ENCODE measurements at places on chromosomes 3 and 15.

- DNase-seq = peak; percentile 41
These were observed 108.8 kb downstream of the ARNT2 start for GRCh38 chr15:80512726-80513660.

DNA sequence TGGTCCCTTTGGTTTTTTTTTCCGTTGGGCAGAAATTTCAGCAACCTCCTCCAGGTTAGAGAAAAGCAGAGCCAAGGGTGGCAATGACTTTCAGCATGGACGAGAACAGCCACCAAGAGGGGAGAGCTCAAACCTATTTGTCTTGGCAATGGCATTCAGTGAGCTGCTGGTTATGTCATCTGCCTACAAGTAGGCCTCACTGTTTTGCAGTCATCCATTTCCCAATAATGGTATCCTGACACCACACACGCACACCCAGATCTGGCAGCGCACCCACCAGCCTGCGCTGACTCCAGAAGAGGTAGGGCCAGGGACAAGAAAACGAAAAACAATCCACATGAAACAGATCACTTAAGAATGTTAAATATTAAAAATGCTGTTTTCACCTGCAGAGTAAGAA, 92.3 kb downstream of the MAGI1 start:
- peak; percentile 50 for DNase-seq

- DNase-seq = no peak
These were observed 46.9 kb downstream of the MBNL1 start for GRCh38 chr3:152315623-152316022.

DNA sequence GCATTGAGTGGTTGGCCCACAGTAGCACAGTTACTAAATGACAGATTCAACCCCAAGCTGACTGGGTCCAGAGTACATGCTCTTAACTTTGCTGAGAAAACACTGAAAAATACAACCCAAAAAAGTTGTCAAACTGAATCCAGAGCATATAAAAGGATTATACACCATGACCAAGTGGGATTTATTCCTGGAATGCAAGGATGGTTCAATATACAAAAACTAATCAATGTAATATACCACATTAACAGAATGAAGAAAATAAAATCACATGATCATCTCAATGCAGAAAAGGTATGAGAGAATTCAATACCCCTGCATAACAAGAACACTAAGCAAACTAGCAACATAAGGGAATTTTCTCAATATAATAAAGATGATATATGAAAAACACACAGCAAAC, 98.5 kb downstream of the STAG1 start:
- DNase-seq = no peak

DNA sequence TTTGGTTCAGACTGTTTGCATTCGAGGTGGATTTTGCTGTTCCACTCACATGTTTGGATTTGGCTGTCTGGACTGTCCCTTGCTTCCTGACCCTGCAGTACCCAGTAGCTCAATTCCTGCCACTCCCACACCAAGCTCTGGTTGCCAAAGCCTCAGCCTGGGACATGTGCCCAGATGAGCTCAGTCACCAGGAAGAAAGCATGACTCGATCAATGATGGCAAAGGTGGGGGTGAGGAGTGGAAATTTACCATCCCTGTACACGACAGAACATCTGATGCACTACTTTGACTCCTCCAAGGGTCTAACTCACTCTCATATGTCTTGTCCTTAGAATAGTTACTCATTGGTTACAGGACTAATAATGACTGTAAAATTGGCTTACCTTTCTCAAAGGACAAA, 45.2 kb downstream of the ZNF385D start:
- DNase-seq = peak; percentile 73

- no peak for DNase-seq
These were observed 121.6 kb downstream of the ADAMTS17 start for GRCh38 chr15:100220058-100220768.

DNA sequence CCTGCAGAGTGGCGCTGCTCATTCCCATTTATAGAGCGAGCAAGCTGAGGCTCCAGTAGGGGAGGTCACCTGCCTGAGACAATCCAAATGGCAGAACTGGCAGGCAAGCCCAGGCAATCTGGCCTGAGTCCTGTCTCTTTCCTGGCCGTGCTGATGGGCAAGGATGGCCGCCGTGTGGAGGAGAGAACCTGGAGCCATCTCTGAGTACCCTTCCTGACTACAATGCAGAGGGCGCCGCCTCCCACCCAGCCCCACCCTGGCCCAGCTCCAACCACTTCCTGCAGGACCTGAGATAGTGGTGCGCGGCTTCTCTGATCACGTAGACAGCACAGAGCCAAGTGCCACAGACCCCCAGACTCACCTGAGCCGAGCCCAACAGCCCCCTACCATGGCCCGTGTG, 7.0 kb downstream of the TLR9 start:
- no peak for DNase-seq

DNA sequence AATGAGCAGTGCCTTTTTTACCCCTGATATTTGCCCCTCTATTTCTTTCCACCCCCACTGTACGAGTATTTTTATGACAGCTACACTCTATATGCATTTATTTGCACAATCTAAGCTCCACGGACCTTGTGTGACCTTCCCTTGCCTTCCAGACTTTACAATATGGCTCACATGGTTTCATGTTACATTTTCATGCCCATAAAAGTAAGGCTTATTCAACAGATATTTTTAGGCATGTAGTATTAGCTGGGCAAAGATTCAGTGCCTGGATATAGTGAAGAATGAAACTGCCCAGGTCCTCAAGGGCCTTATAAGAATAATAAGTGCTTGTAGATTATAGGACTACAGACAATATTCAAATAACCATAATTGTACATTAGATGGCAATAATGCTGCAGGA, 481.9 kb upstream of the CNTN4 start:
- DNase-seq = no peak

DNA sequence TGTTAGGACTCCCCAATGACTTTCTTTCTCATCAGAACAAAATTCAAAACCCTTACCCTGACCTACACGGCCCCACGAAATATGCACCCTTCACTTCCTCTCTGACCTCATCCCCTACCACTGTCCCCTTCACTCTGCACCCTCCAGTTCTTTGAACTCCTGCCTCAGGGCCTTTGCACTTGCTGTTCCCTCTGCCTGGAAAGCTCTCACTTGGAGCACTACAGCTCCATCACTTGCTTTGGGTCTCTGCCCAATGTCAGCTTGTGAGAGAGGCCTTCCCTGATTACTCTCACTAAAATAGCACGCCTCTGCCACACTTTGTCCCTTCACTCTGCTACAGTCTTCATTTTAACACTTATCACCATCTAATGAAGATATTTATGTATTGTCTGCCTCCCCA, 32.8 kb upstream of the SMAD3 start:
- no peak for DNase-seq

DNA sequence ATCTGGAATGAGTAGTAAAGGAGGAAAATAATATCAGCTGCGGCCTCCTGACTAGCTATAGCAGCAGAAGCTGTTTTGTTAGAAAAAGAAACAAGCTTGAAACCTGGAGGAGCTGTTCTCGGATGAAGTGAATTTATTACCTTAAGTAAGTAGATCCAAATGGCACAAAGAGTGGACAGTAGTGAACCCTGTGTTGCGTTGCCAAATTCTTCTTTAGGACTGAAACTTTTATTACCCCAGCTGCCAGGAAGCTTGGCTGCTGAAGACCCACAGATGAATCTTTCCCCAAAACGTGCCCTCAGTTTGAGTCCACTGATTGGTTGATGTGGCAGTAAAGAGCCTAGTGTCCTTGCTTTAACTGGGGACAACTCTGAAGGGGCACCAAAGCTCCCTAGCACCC, 366.8 kb upstream of the GBE1 start:
- DNase-seq = no peak

- no peak for DNase-seq
These were observed 183.4 kb upstream of the THRB start for GRCh38 chr3:24678021-24678420.

- no peak for DNase-seq
These were observed 69.4 kb downstream of the CPN2 start for GRCh38 chr3:194281766-194282165.

- DNase-seq = peak; percentile 42
These were observed 449 bp downstream of the RAF1 start for GRCh38 chr3:12663401-12663935.

- no peak for DNase-seq
These were observed 51.6 kb upstream of the SMAD6 start for GRCh38 chr15:66650433-66650832.

- DNase-seq = no peak
These were observed 152.3 kb downstream of the ZBTB20 start for GRCh38 chr3:114994554-114995341.

GRCh38 chr15:74963213-74963612, 6.6 kb upstream of the RPP25 start:
- no peak for DNase-seq

DNA sequence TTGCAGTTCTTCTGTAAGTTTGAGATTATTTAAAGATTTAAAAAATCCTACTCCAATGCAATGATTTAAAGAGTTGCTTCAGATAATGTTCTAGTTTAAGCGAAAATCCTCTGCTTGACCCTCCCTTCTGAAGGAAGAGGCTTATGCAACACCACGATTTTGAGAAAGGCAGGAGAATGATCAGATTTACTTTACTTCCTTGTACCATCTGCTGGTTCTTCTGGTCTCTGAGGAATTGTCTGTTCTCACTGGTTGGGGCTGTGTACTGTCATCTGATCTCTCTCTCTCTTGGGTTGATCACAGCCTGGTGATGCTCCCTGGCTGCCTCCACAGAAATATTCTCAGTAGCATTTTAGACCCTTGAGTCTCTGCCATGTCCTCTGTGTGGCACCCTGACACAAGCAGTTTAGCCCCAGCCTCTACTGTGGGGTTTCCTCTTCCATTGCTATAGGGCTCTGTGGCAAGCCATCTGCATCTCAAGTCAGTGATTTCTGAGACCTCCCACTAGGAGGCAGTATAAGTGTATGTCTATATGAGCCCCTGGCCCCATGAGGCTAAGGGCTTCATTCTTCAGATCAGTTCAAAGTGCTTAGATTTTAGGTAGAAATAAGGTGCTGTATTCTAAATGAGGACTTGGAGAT, 50.8 kb upstream of the PLAAT1 start:
- peak; percentile 76 for DNase-seq

DNA sequence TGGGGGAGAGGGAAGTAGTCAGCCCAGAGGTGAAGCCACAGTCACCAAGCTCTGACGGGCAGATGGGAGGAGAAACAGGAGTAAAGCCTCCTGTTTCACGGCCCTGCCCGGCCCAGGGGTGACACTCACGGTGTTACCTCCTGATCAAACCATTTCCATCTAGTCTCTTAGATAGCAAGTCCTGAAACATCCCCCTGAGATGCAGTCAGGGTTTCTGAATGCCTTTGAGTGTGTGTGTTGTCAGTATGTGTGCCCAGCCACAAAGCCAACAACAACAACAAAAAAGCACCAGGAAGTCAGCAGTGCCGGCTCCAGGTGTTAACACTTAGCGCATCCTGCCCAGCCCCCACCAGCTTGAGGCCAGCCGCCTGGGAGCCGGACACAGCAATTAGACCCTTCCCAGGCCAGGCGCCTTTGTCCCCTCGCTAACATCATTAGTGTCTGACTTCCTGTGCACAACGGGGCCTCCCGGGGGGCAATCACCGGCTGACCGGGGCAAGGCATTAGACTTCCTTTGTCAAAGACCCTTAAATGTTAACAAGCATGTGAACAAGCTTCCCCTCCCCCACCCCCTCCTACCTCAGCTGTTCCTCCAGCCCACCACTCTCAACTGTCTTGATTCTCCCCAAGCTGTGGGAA, 34.5 kb downstream of the IL17RD start:
- DNase-seq = no peak

DNA sequence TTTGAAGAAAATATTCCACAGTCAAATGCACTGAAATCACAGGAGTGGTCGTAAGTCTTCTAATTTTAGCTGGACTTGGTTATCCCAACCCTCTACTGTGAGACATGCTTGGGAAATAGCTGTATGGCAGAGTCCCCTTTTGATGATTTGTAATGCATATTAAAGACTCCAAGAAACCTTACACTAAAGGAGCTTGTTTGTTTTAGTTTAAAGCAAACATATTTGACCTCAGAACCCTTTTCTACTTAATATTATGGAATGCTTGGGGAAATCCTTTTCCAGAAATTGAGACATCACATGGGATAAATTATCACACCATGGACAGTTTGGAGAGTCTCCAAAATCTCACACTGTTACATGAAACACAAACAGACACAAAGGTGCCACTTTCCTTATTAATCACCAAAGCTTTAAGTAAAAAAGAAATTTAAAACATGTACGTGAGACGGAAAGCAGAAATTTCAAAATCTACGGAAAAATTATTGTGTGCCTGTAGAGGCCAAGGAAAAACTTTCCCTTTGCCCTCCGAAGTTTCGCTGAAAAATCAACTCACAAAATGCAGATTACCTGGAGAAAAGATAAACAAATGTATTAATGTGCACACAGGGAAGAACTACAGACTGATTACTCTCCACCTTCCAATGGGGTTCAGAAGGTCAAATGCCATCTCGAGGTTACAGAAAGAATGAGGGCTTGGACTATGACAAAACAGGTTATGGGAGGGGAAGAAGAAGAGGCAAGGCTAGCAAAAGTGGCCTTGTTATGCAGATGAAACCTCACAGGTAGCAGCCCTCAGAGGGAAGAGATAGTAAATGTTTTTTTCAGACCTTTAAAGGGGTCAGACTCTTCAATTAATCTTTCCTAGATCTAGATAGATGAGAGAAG, 7.0 kb upstream of the CPB1 start:
- DNase-seq = no peak

DNA sequence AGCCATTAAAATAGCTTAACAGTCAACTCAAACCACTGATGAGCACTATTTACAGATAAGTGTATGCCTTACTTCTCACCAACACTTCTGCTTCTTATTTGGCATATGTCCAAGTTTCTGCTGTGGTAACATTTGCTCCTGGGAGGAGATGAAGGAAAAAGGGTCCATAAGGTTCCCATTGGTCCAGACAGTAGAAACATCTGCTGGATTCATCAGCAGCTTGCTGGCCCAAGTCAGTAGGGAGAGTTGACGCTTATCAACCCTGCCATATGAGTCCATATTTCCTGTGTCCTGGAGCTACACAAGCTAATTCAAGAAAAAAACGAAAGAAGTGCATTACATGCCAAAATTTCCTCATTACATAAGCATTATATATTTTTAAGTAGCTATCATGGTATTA, 824.5 kb downstream of the CADM2 start:
- DNase-seq = no peak

- DNase-seq = peak; percentile 19
These were observed 129.8 kb downstream of the NSMCE3 start for GRCh38 chr15:29139540-29140459.

DNA sequence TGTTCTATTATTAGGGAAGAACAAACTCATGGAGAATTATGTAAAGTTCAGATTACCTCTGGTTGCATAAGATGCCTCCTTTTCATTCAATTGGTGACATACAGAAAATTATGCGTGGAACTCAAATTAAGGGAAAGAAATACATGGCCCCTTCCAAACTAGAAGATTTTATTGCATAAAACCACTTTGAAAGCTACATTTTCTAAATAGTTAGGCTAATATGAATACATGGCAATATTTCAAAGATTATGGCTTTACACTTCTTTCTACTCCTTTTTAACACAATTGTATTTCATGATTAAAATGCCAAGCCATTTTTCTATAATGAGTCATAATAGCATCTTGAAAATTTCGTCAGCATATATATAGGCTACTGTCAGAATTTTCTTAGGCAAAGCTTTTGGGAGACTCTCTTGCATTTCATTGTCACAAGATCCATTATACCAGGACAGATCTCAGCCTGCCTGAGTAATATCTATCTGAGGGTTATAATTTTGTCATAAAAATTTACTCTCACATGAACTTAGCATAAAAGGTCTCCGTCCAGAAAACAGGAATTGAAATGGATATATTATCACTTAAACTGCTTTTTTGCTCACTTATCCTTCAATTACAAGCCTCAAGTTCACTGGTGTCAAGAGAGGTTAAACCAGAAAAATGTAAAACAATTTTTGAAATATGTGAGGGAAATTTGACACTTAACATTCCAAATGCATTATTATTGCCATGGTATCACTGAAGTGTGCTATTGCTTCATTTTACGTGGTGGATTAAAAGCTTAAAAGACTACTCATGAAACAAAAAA, 37.1 kb downstream of the CPA3 start:
- no peak for DNase-seq

Measured in Calu3 (cell line).